ENCODE measurements at places on chromosomes 5 and 9.

GRCh38 chr9:100449420-100449819 is 22.5 kb downstream of the MSANTD3 start:
- no peak for DNase-seq

DNA sequence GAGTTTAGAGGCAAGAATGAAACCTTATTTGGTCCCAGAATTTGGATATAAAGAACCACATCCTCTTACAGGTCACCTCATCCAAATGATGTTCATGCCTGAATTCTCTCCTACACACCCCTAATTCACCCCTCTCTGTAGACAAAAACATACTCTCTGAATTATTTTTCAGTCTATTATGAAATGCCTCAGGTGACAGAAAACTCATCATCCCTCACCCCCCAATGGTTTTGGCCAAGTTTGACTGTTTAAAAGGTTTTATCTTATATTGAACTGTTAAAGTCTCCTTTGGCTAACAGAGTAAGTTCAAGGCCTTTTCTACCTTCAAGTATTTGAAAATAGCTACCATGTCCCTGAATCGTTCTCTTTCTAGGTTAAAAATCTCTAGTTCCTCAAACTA is 2.3 kb upstream of the CD180 start:
- DNase-seq, result no peak

DNA sequence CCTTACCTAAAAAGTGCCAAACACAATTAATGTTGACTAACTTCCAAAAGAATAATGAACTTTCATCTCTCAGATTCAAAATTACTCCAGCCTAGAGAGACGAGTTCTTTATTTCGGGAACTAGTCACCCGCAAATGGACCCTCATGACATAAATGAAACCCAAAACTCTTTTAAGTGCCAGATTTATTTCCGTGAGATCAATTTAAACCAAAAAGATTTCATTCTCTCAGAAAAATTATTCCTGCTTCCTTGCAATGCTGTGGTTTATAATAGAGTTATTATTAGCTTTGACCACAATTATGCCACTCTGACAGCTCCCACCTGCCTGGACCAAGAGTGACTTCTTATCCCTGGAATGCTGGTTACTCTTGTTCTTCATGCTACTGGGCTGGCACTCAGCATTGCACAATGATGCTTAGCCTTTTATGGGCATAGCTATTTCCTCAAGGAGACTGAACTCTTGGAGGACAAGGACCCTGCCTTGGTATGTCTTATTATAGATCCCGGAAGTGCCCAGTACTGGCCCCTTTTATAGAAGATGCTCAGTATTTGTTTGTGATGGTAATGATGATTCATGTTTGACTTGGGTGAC is 183.5 kb downstream of the SNX18 start:
- DNase-seq, result peak; percentile 88

DNA sequence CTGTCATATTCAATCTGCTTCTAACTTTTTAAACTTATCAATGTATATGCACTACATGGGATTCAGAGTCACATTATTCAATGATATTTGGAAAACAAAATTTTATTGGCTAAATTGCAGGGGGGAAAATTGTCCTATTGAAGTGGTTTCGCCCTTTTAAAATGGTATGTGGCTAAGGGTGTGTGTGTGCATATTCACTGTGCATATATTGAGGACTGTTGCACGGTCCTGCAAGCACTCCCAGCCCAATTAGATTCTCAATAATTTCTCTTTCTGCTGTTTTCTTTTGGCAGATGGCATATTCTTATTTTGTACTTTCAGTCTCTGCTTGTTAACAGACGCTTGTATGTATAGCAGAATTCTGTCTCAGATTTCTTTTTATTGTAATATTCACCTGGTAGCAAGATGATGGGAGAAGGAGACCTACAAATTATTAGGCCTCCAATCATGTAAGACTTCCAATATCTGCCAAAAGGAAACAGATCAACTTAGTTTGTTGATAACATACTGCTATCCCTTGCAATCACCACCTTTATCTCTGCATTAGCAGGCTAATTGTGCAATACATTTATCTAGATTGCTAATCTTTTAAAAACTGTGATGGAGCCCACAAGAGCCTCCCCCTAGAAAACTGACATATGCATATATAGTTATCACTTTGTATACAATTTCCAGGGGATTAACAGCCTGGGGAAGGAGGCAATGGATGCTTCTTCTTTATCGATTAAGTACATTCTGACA is 411.5 kb downstream of the PLK2 start:
- no peak for DNase-seq

Measured in kidney capillary endothelial cell (primary cell).